NCI-H69 (cell line): ENCODE measurements at places on chromosomes 16 and 17.

- DNase-seq = no peak
Observed at GRCh38 chr16:72805486-72805885, 242.4 kb downstream of the ZFHX3 start.

- no peak for DNase-seq
Observed at GRCh38 chr17:81924557-81925532, 2.7 kb downstream of the MAFG start.

DNA sequence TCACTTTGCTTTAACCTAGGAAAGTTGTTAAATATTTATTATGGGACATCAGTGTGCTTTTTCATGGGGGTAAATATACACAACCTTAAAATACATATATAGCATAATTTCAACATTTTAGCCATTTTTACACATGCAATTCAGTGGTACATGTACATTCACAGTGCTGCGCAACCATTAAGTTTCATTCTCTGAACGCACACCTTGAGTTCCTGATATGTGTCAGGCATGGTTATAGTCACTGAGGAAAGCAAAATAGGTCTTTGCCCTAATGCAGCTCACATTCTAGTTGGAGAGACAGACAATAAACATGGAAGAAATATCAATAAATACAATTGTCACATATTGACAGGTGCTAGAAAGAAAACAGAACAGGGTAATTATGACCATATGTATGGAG, 12.8 kb upstream of the CNEP1R1 start:
- DNase-seq = no peak

- DNase-seq = no peak
Observed at GRCh38 chr16:17529982-17530760, 59.4 kb upstream of the XYLT1 start.

DNA sequence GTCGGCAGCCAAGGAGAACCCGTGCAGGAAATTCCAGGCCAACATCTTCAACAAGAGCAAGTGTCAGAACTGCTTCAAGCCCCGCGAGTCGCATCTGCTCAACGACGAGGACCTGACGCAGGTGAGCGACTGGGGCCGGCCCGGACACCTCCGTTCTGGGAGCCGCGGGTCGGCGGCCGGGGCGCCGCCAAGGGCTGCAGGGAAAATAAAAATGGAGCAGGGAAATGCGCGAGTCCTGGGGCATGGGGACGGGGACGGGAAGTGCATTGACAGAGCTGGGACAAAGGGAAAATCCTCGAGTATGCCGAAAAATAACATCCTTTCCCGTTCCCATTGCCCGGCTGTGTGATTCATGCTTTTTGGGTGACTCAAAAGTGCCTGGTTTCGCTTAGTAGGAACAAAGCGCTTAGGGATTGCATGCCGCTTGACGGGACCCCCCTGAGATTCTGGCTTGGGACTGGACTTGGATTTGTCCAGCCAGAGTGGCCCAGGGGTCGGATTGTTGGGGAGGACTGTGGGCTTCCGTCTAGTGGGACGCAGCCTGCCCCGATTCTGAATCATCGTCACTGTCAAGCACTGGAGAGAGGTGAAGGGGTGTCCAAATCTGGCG, 699 bp downstream of the MPRIP start:
- peak; percentile 26 for DNase-seq

DNA sequence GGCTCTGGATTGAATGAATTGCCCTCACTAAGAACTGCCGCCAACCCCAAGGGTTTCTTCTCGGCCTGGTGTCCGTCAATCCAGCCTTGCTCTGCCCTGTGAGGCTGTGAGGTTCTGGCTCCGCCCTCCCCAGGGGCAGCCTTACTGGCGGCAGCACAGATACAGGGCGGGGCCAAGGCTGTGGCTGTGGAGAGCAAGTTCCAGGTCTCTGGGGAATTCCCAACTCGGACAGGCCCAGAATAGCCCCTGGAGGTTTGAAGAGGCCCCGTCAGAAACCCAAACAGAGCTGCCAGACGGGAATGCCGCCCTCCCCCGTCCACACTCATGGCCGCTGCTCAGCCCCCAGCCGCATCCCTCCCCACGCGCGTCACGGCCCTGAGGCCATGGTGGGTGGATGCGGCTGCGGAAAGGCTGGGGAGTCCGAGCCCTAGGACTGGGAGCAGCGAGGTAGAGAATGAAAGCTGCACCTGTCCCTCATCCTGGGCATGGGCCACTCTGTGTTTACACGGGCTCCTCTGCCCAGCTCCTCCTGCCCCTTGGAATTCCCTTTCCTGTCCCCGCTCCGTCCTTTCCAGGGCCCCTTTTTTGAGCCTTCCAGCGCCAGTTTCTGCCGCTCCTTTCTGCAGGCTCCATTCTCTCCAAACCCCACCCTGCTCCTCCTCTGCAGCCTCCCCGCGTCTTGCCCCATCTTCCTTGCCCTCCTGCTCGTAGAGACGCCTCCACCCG, 660 bp upstream of the PRRT2 start:
- peak; percentile 98 for DNase-seq

DNA sequence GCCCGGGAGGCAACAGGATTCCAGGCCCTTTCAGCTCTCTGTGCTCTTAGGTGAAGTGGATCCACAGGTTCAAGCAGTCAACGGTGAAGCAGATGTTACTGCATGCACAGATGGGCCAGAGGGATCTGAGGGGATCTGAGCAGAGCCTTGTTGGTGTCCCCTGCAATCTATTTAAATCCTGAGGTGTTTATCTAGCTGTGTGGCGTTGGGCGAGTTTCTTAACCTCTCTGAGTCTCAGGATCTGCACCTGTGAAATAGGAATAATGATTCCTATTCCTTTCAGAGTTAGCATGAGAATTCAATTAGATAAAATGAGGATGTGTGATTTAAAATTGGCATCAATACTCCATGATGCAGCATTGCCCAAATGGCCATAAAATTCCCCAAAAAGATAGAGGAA, 237.3 kb upstream of the CDH5 start:
- no peak for DNase-seq

DNA sequence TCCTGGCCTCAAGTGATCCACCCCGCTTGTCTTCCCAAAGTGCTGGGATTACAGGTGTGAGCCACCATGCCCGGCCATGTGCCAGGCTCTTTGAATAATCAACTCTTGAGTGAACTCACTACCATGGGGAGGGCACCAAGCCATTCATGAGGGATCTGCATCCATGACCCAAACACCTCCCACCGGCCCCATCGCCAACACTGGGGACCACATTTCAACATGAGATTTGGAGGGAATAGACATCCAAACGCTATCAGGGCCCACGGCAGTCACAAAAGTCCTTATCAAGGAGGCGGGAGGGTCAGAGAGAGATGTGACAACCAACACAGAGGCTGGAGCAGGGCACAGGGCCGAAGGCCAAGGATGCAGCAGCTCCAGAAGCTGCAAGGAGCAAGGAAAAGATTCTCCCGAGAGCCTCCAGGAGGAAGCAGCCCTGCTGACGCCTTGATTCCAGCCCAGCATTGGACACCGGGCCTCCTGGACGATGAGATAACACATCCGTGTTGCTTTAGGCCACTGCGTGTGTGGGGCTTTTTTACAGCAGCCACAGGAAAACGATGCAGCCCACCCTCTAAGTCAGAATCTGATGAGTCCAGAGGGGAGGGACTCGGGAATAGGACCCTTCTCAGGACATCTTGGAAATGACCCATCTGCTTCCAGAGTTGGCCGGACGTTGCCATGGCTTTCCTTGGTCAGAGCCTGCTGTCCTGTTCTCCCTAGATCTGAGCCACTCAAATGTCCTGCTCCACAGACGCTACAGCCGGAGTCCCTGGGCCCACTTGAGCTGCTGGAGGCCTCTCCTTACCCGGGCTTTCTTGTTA, 47.3 kb upstream of the CMIP start:
- no peak for DNase-seq

GRCh38 chr16:8931859-8932258, 31.8 kb downstream of the USP7 start:
- DNase-seq = no peak

GRCh38 chr17:57723427-57724025, 21.6 kb downstream of the CCDC182 start:
- DNase-seq = no peak

- no peak for DNase-seq
Observed at GRCh38 chr17:83087788-83088360, 8.5 kb downstream of the METRNL start.

DNA sequence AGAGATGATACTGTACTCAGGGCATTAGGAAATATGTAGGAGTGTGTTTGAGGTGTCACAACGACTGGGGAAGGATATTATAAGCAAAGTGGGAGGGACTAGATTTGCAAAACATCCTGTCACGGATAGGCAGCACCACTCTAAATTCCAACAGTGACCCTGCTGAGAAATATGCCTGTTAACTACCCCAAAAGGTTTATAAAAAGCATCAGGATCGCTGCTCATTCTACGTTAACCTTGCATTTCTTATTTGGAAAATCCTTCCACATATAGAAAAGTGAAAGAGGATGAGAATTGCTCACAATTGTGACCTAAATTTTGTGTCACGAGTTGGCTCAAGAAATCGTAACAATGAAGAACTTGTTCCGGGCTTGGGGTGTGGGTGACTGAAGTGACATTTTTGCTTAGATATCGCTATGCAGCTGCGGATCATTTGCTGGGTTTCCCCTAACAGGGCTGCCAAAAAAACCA, 51.6 kb downstream of the N4BP1 start:
- DNase-seq = no peak

DNA sequence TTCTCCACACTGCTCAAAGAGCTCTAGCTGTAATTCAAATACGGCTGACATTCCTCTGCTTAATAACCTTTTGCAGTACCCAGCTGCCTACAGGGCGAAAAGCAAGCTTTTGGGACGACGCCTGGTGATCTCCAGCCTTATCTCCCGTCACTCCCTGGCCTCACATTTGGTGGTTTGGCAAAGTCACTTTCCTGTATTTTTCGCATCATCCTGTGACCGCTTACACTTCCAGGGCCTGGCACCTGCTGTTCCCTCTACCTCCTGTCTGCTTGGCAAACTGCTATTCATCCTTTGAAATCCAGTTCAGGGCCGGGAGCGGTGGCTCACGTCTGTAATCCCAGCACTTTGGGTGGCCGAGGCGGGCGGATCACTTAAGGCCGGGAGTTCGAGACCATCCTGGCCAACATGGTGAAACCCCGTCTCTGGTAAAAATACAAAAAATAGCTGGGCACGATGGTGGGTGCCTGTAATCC, 2.7 kb upstream of the BHLHA9 start:
- DNase-seq = peak; percentile 34

DNA sequence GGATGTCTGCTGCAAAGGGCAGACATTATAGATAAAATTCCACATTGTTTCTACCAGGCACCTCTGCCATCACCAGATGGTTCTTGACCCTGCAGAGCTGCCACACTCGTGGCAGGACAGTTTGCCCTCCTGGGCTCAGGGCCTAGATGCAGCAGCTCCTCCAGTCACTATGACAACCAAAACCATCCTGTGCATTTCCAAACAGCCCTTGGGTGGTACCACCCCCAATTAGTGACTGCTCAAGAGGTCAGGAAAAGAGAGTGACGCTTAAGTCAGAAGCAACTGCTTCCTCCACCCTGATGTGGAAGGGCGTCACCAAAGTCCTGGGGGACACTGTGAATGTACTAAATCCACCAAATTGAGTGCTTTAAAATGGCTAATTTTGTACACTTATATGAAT, 109.2 kb downstream of the C16orf95 start:
- DNase-seq = no peak

DNA sequence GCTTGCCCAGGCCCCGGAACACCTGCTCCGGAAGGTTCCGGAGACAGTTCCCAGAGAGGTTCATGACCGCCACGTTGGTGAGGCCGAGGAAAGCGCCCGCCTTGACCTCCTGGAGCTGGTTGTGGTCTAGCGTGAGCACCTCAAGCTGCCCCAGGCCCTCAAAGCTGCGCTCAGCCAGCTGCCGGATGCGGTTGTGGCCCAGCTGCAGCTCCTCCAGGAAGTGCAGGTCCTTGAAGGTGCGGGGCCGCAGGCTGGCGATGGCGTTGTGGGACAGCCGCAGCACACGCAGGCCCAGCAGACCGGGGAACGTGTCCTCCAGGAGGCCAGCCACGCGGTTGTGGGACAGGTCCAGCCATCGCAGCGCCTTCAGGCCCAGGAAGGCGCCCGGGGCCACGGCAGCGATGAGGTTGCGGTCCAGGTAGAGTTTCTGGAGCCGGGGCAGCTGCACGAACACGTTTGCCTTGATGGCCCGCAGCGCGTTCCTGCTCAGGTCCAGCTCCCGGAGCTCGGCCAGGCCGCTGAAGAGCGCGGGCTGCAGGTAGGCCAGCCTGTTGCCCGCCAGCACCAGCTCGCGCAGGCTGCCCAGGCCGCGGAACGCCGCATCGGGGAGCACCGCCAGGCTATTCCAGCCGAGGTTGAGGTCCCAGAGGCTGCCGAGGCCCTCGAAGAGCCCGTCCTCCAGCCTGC, 2.1 kb downstream of the IGFALS start:
- no peak for DNase-seq

DNA sequence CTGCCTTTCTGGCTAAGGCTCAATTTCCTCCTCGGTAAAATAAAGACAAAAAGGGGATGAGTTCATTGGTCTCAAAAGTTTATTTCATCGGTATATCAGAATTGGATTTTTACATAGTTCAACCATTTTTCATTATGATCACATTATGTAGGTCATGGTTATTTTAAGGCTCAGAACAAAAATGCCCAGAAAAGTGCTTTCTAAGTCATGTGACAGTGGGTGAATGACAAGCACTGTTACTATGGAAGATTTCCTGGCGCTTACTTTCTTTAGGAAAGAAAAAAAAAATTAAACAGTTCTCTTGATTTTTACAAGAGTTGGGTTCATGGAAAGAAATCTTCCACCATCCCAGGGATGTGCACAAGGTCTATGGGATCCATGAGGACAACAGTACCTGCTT, 117.9 kb upstream of the CES5A start:
- DNase-seq = no peak

DNA sequence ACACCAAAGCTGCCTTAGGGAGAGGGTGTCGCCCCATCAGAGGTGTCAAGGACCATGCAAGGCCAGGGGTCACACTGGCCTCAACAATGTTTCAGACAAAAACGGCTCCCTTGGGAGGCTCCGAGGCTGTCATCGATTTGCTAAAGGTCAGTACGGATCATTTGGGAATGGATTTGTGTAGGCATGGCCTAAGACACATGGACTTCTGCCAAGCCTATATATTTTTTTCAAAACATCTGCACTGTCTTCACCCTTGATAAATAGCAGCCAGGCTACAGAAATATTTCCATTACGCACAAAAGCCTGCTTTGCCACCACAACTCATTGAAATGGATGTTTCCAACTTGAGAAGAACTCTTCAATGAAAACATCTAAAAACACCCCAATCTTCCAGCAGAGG, 10.3 kb downstream of the CUEDC1 start:
- no peak for DNase-seq

DNA sequence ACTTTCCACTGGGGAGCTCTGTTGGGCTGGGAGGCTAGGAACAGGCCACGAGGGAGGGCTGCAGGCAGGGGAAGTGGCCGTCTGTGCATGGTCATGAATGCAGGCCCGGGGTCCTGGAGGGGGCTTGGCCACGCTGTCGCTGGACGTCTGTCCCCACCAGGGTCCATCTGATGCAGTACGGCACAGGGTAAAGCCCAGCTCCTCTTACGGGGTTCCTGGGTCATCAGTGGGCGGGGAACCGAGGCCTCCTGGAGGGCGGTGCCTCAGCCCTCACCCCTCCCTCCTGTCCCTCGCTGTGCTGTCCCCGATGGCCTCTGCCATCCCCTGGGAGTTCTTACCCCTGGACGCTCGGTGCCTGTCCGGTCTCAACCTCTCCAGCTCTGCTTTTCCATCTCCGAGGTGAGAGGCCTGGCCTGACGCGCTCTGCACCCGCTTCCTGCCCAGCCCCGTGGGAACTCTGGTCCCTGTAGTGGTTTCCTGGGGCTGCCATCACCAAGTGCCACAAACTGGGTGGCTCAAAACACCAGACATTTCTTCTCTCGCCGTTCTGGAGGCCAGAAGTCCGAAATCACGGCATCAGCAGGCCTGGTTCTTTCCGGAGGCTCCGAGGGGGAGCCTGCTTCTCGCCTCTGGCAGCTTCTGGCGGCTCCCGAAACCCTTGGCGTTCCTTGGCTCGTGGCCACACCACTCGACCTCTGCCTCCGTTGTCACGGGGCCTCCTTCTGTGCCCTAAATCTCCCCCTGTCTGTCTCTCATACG, 182.8 kb downstream of the SEC14L1 start:
- no peak for DNase-seq
